Stimulated activated CD8-positive, alpha-beta memory T cell treated with anti-CD3 and anti-CD28 coated beads, Interleukin-2, amount 100 ng/mL, for 1 hour (primary cell): ENCODE measurements at places on chromosomes 1 and 21.

DNA sequence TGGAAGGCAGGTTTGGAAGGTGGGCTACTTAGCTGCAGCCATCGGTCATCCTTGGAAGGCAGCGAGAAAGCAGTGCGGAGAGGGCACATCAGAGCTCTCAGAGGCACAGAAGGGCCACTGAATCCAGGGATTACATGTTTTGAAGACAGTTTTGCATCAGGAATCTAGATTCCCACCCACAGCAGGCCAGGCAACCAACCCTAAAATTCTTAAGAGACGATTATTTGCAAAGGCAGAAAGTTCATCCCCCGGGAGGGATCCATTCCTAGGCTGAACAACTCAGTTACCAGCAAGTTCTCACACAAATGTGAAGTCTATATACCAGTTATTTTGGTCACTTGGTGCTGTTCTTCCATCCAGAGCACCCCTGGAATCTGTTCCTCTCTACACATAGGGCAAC is 457.3 kb upstream of the VAMP3 start:
- DNase-seq: no peak

DNA sequence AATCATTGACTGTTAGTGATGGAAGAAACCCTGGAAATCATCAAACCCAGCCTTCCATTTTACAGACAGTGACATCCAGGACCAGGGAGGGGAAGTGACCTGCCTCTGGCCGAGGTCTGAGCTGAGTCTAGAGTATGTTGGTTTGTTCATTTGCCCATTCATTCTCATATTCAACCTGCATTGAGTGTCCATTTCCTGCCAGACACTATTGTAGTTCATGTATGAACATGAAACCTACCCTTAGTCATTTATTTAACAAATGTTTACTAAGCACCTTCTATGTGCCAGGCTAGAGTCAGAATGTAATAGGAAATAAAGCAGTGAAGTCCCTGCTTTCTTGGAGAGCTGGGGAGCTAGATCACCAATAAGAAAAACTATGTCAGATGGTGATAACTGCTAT is 51.3 kb downstream of the KCND3 start:
- no peak for DNase-seq

GRCh38 chr1:66731170-66731865 is 20.9 kb upstream of the DYNLT5 start:
- no peak for DNase-seq

DNA sequence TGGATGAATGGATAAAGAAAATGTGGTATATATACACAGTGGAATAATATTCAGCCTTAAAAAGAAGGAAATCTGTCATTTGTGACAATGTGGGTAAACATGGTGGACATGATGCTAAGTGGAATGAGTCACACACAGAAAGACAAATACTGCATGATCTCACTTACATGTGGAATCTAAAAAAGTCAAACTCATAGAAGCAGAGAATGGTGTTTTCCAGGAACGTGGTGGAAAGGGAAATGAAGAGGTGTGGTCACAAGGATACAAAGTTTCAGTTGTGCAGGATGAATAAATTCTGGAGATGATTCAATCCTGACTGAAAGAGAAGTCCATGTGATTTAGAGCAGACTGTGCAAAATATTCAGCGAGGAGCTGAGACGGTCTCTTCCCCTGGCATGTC is 56.6 kb downstream of the RYR2 start:
- DNase-seq: no peak

DNA sequence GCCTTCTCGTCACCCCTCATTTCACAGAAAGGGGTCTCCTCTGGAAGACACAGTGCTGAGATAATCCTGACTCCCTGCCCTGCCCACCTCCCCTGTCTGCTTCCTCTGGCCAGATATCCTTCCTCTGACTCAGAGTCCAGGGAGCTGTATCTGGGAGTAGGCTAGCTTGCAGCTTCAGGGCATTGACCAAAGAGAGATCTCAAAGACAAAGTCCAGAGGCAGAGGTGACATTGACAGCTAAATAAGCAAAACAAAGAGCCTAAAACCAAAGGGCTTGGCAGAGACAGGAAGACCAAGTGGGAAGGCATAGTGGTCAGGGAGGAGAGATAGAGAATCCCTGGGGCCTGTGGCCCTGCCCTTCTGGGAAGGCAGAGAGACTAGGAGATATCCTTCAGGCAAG is 64.9 kb downstream of the TNR start:
- DNase-seq: no peak

DNA sequence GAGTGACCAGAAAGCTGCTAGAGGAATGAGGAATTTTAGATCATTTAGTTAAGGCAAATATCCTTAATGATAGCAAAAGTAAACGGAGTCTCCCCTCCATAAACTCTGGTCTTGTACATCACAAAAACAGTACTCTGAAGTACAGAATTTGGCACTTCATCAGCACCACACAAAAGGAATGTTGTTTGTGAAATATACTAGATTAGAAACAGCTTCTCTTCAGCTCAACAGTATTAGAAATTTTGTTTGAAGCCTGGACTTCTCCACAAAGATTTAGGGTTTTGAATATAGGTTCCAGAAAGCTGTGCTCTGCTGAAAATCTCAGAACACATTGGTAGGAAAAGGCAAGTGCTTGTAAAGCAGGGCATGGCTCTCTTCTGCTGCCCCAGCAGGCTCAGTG is 135.1 kb upstream of the PTGFR start:
- DNase-seq: no peak

- DNase-seq: no peak
These were observed 365.5 kb upstream of the SGIP1 start for GRCh38 chr1:66168467-66168887.

DNA sequence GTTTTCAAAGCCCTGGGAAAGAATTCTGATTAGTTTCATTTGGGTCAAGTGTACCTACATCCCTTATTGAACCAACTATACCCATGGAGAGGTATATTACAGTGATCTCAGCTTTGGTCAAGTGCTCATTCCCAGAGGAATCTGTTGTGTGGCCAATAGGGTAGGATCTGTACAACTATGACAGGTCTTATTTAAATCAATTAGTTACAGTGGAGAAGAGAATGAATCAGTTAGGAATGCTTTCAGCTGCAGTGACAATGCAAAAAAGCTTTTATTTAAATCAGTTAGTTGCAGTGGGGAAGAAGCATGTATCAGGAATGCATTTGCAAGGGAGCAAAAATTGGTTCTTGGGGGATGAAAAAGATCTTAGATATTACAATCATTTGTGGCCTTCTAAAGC is 119.0 kb downstream of the FGGY start:
- no peak for DNase-seq

GRCh38 chr1:56877973-56878372 is 23.4 kb downstream of the C8A start:
- no peak for DNase-seq

GRCh38 chr1:47708019-47708535 is 270.2 kb downstream of the FOXD2 start:
- no peak for DNase-seq

DNA sequence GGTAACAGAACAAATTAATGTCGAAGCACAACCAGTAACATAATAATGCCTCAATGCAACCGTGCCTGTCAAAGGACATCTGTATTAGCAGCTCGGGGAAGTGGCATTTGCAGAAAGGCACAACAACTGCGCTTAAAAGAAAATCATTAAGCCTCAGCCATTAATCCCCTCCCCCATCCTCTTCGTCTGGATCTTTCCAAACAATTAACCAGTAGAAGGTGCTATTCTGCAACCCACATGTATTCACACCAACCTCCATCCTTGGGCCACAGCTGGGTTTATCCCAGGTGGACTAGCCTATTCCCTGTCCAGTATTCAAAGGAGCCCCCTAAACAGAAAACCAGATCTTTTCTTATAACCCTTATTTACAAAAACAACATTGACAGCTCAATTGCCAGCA is 2.6 kb downstream of the RERE start:
- DNase-seq: no peak

GRCh38 chr21:44093761-44094160 is 13.4 kb upstream of the PWP2 start:
- DNase-seq: no peak

- no peak for DNase-seq
These were observed 1.6 kb upstream of the TMEM63A start for GRCh38 chr1:225883616-225884265.

GRCh38 chr21:31190516-31190915 is 152.2 kb upstream of the KRTAP19-8 start:
- no peak for DNase-seq

DNA sequence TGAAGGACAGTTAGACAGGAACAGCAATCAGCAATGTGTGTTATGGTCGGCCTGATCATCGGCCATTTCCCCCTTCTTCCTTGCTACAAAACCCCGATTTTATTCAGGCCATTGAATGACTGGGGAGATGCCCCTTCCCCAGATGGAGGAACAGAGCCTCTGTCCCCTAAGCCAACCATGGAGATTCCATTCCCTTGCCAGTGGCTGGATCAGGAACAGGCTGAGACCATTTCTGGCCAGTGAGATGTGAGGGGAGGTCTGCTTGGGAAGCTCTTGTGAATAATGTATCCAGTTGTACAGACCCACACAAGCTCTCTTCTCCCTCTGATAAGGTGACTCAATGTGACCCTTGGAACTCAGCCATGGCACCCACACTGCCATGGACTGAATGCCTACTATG is 7.7 kb downstream of the CSRP1 start:
- no peak for DNase-seq

DNA sequence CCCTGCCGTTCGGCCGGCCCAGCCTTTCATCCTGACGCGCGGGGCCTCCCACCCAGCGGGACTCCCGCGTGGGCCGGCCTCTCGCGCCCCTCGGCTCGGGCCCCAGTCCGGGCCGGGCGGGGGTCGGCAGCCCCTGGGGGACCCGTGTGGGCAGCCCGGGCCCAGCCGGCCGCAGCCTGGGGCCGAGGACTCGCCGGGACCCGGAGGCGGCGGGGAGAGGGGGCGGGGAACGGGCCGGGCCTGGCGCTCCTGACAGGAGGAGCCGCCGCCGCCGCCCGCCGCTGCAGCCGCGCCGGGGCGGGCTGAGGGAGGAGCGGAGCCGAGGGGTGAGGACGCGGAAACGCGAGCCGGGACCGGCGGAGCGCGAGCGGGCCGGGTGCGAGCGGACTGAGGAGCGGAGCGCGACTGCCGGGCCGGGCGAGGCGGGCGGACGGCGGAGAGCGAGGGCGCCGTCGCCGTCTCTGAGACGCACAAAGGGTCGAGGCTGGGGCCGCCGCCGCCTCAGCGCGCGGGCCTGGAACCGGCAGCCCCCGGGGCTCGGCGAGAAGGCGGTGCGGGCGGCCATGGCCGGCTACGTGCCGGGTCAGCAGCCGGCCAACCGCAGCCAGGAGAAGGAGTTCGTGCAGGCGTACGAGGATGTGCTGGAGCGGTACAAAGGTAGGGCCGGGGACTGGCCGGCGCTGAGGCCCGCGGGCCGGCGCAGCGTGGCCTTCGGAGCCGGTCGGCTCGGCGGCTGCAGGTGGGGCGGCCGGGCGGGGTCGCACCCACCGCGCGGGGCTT is 79.1 kb downstream of the NDUFS5 start:
- DNase-seq: peak; percentile 22

GRCh38 chr1:47411436-47411835 is 4.6 kb upstream of the FOXE3 start:
- no peak for DNase-seq

GRCh38 chr21:33232291-33233034 is 2.7 kb downstream of the IFNAR2 start:
- DNase-seq: no peak

- no peak for DNase-seq
These were observed 967.8 kb upstream of the NCAM2 start for GRCh38 chr21:20030390-20030789.

DNA sequence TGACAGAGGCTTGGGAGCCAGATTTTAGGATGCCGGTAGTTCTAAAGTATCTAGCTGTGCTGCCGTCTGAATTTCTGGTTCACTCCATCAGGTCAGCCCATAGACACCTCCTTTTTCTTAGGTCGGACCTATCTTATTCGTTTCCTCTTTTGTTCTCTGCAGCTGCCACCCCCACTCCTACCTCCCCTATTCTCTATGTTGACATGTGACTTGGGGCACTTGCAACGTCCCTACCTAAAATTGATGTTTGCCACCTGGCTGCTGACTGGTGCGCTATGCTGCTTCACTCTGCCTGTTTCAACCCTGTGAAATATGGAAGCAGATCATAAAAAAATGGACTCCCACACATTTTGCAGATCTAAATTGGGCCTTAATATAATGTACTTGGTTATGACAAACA is 55.3 kb downstream of the PBX1 start:
- DNase-seq: no peak

DNA sequence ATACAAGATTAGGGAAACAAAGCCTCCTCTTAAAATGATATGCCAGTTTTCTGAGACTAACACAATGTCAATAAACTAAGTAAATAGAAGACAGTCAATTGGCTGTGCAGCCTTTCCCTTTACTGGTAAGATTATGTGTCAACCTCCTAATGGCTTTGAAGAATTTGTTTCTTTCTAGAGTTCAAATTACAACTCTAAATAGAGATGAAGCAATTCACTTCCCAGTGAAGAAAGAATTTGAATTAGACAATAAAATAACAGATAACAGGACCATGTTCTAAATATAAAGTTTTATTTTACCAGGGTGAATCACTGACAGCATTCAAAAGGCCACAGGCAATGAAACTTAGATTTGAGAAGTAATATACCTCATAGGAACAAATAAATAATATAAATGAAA is 680.3 kb downstream of the PLA2G4A start:
- DNase-seq: no peak

GRCh38 chr1:43659212-43660166 is 9.5 kb downstream of the KDM4A start:
- no peak for DNase-seq

DNA sequence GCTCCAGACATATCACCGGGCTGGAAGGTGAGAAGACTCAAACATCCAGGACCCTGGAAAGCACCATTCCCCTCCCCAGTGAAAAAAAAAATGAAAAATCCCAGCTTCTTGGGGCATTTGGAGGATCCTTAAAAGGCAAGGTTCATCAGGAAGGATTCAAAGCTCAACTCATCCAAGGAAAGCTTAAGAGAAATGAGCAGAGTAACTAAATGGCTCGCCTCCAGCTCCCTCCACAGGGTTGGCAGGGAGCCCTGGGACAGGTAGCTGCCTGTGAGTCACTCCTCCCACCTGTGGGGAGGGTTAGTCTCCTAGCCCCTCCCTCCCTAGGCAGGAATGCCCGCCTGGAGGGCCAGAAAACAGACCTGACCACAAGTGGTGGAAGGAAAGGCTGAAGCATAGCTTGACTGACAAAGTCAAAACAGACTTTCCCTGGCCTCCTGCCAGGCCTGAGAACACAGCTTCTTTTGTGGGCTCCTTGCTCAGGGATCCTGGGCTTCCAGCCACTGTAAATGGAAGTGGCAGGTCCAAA is 712 bp upstream of the LAMB3 start:
- DNase-seq: no peak

- no peak for DNase-seq
These were observed 23.0 kb downstream of the MARK1 start for GRCh38 chr1:220550811-220551399.

- no peak for DNase-seq
These were observed 10.5 kb downstream of the PADI3 start for GRCh38 chr1:17259233-17259873.

- no peak for DNase-seq
These were observed 92.8 kb downstream of the ETS2 start for GRCh38 chr21:38898422-38899096.

DNA sequence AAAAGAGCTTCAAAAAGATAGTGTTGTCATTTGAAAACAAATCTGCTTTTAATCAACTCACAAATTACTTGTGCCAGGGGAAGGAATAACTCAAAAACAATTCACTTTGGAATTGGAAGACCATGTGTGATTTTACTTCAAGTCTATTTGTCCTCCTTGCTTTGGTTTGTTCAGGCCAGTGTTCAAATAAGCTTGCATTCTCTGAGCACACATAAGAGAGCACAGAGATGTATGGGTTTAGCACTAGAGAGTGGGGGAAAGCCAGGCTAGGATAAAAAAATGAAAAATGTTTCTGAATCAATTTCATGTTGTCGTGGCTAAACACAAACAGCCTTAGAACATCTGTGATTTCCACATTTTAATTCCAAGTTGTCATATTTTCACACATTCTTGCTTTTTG is 325.7 kb upstream of the LYPLAL1 start:
- DNase-seq: no peak
